ENCODE measurements at places on chromosomes 11 and 22.
A peak's percentile ranks its signal among the peaks of the same experiment; 100 is the strongest.

DNA sequence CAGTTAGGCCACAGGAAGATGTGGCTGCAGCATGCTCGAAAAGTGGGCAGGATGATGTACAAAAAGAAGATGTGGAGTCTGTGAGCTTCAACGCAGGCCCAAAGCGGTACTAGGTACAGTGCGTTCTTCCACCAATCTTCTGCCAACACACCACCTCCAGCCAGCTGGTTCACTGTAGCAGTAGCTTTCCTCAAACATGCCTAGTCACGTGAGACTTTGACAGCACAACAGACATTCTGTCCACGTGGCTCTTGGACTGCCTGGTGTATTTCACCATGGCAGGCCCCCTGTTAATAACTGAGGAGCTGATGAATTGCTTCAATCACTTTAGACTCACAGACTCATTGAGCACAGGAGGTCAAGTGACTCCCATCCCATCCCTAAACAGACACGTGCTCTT lies 14.1 kb downstream of the SYN3 start:
- DNase-seq = no peak

DNA sequence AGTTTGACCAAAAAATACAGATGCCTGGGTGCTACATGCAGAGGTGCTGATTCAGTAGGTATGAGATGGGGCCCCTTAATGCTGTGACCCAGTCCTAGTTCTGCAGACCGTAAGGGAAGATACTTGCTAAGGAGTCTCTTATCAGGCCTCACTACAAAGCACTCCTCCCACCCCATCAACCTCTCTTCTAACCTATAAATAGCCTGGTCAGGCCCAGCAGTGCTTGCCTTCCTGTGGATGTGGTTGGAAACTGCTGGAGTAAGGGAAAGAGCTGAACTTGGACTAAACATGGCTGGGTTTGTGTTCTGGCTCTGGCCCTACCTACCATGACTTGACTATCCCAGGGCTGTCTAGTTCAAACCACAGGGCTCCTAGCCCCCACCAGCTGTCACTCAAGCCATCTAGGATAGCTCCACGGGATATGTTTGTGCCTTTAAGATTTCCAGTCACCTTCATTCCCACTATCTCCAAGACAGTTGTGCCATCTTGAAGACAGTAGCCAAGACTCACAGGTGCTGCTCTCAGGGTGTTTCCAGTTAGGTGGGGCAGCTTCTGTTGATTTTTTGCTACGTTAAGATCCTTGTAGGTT lies 9.5 kb upstream of the DKK3 start:
- no peak for DNase-seq

GRCh38 chr22:48737461-48738203 lies 1090.0 kb downstream of the BRD1 start:
- no peak for DNase-seq

DNA sequence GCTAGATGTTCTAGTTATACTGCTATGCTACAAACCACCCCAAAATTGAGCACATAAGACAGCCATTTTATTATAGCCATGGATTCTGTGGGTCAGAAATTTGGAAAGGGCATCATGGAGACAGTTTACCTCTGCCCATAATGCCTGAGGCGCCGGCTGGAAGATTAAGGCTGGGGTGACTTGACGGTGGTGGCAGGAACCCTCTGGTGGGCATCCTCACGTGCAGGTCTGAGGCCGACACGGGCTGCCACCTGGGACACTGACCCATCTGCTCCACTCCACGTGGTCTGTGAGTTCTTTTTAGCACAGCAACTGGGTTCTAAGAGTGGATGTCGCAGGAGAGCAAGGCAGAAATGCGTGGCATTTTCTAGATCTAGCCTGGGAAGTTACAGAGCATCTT lies 40.0 kb upstream of the PRDM11 start:
- no peak for DNase-seq

GRCh38 chr22:46923394-46923793 lies 160.9 kb downstream of the TBC1D22A start:
- DNase-seq = no peak

- no peak for DNase-seq
Observed at GRCh38 chr11:67313125-67313890, 10.0 kb downstream of the SSH3 start.

DNA sequence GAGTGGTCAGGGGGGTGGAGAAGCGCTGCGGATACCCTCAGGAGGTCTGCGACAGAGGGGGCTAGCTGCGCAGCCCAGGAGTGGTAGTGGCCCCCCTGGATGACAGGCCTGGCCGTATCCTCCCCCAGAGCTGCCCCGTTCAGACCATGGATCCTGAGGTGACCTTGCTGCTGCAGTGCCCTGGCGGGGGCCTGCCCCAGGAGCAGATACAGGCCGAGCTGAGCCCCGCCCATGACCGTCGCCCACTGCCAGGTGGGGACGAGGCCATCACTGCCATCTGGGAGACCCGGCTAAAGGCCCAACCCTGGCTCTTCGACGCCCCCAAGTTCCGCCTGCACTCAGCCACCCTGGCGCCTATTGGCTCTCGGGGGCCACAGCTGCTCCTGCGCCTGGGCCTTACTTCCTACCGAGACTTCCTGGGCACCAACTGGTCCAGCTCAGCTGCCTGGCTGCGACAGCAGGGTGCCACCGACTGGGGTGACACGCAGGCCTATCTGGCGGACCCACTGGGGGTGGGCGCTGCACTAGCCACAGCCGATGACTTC lies 505 bp downstream of the NUDT22 start:
- DNase-seq = peak; percentile 63

DNA sequence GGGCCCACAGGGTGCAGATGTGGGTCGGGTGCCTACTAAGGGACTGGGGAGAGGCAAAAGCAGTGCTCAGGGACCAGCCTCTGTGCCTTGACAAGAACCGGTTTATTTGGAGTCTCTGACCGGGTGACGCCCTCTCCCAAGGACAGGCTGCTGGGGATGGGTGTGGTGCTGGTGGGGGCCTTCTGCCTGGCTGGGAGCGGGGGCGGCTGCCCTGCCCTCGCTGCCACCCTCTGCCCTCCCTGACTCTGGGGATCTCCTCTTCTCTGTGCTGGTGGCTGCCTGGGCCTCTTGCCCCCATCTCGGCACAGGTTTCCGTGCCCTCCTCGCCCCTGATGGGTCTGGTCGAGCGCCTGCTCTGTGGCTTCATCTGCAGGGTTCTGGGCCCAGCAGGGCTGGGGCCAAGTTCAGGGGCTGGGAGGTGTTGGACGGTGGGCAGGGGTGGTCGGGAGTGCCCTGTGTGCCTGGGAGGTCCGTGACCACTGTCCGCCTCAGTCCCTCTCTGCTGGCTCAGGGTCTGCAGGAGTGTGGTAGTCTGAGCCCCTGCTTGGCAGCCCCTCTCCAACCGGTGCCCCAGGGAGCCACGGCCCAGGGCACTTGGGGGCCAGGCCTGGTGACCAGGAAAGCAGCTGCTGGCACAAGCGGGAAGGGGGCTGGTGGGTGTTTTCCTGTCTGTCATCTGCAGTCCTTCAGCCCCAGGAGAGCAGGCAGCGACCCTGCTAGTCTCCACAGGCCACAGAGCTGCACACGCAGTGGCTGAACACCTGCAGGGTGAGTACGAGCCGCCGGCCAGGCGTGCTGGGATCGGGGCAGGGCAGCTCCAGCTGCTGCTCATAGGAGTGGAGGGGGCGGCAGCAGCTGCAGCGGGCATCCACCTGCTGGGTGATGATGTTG lies 23.5 kb downstream of the MUC6 start:
- no peak for DNase-seq

DNA sequence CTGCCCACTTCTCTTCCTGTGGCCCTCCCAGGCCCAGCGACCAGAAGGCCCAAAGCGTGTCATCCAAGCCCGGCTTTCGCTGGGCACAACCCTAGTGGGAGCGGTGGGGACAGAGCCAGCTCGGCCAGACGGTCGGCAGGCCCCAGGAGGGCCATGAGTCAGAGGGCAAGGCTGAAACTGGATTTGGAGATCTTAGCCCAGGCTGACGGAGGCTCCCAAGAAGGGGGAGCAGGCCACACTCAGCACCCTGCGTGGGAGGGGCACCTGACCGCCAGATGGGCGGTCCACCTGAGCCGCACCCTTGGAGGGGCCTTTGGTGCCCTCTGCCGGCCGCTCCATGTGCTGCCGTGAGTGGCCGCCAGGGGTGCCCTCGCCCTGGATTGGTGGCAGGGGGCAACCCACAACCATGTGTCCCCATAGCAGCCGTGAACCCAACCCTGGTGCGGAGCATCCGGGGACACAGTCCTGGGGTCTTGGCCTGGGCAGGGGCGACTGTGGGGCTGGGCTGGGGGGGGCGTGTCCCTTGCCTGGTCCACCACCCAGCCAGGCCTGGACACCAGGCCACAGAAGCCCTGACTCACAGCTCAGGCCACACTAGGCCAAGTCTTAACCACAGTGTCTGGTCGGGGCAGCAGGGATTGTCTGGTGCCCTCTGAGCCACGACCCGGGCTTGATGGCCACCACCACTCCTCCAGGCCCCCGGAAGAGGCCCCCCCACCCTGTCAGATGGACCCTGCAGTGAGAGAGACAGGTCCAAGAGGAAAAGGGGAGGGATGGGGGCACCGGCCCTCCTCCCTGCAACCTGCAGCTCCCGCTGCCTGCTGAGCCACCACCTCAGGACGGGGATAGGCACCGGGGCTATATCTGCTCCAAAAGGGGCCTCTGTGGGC lies 19.2 kb upstream of the TALDO1 start:
- DNase-seq = peak; percentile 83

DNA sequence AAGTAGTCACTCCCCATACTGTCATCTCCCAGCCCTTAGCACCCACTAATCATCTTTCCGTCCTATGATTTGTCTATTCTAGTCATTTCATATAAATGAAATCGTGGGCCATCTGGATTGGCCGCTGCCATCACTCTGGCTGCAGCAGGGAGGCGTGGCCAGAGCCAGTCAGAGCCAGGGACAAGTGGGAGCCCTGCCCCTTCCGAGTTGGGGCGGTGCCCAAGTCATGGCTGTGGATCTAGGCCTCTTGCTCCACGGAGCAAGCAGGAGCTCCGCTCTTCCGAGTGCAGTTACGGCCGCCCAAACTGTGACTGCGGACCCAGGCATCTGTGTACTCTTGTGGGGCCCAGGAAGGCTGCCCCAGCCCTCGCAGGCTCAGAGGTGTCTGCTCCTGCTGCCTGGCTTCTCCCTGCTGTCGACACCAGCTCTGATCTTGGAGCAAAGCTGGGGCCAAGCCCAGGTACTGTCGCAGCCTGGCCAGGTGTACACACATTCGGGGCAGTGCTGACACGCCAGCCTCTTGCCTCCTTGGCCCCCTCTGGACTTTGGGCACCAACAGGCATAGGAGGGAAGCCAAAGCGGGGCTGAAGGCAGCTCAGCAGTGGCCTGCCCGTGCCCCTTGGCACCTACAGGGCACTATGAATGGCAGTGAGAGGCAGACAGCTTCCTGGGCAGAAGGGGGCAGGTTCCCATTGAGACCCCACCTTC lies 8.4 kb downstream of the MRPL48 start:
- DNase-seq = no peak

DNA sequence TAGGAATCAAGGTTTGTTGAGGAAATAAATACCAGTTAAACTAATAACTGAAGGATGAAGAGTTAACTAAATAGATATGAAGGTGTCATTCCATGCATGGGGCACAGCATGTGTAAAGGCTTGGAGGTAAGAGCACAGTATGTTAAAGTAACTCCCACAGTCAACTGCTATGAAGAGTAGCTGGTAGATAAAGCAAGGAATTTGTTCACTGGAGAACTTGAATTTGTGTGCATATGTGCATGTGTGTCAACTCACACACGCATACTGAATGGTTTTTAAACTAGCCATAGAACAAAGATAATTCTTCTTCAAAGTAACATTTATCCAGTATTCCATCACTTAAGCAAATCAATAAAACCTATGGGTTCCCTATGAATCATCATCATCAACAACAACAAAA lies 135.9 kb downstream of the FAM76B start:
- no peak for DNase-seq

- DNase-seq = no peak
Observed at GRCh38 chr11:27353593-27354358, 9.2 kb downstream of the CCDC34 start.

GRCh38 chr22:30694171-30694639 lies 469 bp upstream of the OSBP2 start:
- DNase-seq = peak; percentile 49

GRCh38 chr11:113673550-113674396 lies 32.3 kb downstream of the TMPRSS5 start:
- no peak for DNase-seq

DNA sequence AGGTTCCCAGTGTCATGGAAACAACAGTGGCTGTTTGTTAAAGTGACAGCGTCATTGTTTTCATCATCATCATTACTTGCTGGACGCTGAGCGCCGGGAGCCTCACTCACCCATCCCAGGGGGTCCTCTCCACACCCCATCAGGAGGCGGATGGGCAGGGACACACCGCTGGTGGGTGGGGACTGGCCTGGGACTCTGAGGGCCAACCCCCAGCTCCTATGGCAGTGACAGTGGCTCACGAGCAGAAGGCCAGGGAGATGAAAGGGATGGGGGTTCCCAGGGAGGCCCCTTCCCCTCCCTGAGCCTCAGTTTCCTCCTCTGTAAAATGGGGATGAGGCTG lies 76.6 kb upstream of the PRR5 start:
- no peak for DNase-seq

- DNase-seq = no peak
Observed at GRCh38 chr11:31922450-31922849, 111.3 kb upstream of the PAX6 start.

DNA sequence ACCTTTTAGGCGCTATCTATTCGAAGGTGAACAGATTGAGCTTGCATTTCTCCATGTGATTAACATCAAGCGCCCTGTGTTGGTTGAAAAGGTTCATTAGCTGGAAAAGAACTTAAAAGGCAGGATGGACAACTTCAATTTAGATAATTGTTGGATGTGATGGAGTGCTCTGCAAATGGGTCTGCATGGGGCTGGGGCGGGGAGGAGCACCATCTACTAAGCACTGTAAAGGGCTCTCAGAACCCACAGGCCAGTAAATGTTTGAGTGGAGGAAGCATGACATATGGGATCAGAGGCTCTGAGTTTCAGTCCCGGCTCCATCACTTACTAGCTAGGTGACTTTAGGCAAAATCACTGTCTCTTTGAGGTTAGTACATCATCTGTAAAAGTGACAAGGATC lies 28.2 kb downstream of the ARL14EP start:
- no peak for DNase-seq

- no peak for DNase-seq
Observed at GRCh38 chr22:44391015-44391414, 78.3 kb upstream of the SHISAL1 start.

DNA sequence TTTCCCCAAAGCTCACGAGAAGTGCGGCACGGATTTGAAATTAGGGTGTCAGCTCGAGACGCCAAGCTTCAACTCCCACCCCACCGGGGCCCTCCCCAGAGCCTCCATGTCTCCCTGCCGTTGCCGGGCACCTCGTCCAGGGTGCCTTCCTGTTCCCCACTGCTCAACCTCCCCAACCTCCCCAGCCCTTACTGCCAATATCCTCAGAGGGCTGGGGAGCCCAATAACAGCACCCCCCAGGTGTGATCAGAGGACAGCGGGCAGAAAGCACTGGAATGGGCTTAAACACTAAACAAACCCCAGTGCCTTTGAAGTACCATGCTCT lies 1336.4 kb downstream of the TBC1D22A start:
- no peak for DNase-seq

DNA sequence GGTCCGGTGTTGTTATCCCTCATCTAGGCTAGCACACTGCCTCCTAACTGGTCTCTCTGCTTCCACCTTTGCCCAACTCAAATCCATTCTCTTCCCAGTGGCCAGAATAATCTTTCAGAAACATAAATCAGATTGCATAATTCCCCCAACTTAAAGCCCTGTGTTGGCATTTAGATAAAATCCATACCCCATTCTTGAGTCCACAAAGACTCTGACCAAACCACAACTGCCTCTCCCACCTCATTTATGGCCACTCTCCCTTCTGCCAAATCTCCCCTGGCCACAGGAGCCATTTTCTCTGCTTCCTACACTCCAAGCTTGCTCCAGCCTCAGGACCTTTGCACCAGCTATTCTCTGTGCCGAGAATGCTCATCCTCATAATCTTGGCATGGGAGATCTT lies 36.8 kb downstream of the IL18 start:
- no peak for DNase-seq

- no peak for DNase-seq
Observed at GRCh38 chr11:120676991-120677390, 165.4 kb downstream of the GRIK4 start.
